Cerebellum (tissue), 4 donors: ENCODE measurements at places on chromosomes 4 and X.

DNA sequence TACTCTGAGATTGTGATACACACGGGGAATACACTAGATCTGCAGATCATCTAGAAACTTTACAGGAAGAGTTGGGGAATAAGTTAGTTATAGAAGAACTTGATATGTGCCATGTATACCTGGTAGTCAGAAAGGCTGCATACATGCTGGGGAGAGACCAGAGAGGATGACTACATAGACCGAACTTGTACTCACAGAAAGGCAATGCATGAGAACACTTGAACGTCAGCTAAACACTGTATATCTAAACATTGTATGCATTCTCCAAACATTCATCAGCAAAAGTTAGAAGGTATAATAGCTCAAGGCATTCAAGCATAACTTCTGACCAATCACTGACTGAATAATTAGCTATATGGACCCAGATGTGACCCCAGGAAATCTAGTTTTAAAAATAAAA, 78.0 kb upstream of the PDHA2 start:
- DNase-seq: no peak

GRCh38 chrX:78839711-78840110, 92.2 kb downstream of the LPAR4 start:
- DNase-seq: no peak

GRCh38 chrX:16839219-16839851, 30.8 kb downstream of the RBBP7 start:
- DNase-seq: no peak

- no peak for DNase-seq
These were observed 1639.3 kb downstream of the RPA4 start for GRCh38 chrX:98523026-98523425.

DNA sequence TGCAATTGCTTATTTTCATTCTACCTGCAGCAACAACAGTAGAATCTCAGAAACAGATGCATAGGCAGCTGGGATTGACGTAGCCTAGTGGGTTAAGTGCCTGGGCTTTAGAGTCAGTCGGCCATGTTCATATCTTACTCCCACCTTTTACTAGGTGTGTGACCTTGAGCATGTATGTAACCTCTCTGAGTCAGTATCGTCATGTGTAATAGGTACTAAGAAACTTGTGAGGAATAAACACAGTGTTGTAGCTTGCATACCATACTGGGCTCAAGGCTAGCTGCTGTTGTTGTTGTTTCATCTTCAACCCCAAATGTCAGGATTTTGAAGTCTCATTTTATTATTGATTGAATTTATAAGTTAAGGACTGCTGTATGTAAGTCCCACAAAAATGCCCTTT, 14.2 kb downstream of the RAB9A start:
- no peak for DNase-seq

DNA sequence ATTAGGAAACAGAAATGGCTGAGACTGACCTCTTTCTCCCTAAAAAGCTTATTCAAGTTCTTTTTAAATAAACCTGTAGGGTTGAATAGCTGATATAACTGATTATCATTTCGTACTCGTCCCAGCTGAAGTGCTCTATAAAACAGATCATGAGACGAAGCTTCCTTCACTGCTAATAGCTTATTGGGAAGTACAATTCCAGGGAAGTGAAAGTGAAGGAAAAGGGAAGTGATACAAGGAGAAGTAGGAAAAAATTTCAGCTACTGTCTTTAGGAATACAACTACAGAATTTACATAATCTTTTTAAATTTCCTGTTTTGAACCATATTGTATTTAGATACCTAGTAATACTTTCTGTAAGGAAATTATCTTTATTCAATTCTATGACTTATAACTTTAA, 103.0 kb downstream of the SNCA start:
- DNase-seq: no peak

DNA sequence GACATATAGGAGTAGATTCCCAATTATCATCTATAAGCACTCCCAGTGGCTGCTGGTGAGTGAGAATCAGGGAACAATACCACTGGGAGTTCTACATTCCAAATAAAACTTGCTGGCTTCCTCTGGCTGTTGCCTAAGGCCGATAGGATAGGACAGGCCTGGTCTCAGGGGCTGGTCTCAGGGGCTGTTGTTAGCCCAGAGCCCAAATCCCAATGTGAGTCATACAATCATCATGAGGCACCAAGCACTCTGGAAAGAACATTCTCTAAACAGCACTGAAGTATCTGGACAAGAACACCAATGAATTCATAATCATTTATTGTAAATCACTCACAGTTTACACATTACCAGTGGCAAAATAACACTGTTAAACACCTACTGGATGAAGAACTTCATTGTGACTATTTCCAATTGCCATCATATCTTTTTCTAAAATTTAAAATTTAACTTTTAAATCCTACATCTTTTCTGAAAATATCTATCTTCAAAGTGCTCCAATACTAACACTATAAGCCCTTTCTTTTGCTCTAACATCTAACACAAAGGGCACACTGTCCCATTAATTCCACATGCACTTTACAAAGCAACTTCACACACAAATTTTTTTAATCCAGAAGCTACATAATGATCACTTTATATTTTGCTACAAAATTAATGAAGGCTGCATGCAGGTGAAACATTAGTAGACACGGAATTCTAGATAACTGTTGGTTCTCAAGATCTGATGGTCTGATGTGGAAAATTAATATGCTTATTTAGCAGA, 67.6 kb upstream of the TMEM150C start:
- DNase-seq: no peak

DNA sequence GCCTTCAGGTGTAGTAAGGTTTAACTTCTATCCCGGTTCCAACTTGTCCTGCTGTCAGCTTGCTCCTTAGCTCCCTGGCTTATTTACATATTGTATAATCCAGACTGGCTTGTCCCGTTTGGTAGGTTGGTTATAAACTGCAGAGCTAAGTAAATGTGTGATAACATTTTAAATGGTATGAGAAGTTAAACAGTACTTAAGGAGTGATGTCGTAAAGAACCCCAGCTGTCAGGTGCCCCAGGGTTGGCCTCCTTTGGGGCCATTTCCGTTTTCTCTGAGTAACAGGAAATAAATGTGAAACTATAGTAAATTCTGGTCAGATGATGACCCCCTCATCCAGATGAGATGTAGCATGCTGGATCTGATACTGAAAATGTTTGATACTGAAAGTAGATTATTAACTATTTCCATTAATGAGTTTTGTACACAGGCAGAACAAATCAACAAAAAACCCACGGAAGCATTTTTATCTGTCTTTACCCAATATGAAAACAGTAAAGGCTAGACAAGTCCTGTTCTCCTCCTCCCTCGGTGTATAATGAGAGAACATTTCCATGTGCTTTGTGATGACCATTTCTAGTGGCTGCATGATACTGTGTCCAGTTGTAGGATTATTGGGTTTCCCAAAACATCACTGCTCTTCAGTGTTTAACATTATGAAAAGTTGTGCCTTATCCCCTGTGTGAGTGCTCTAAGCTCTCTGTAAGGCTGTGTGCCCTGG, 22.4 kb downstream of the GAB1 start:
- no peak for DNase-seq

- no peak for DNase-seq
These were observed 12.7 kb upstream of the SMIM43 start for GRCh38 chr4:121777625-121778024.

DNA sequence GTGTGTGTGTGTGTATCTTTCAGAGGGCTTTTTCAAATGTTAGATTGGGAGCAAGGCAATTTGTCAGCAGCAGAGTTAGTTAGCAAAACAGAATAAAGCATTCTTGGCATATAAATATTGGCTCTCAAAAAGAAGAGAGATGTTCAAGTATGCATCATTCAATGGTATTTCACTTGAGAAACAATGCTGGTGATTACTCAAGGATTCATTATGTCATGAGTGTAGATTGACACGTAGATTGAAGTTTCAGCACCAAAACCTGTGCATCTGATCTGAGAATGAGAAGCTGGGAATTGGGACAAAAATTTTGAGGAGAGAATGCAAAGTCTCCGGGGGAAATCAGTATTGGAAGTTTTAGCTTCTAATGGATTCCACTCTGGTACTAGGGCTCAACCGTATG, 241.4 kb downstream of the FRMPD4 start:
- no peak for DNase-seq

GRCh38 chrX:133970076-133970475, 15.3 kb downstream of the GPC3 start:
- DNase-seq: no peak
